OCI-LY7 (cell line): ENCODE measurements at places on chromosomes 5 and 9.

GRCh38 chr9:132828201-132828770 lies 49.8 kb downstream of the AK8 start:
- DNase-seq: no peak

- DNase-seq: no peak
Observed at GRCh38 chr9:93825348-93826115, 129.6 kb downstream of the BARX1 start.

DNA sequence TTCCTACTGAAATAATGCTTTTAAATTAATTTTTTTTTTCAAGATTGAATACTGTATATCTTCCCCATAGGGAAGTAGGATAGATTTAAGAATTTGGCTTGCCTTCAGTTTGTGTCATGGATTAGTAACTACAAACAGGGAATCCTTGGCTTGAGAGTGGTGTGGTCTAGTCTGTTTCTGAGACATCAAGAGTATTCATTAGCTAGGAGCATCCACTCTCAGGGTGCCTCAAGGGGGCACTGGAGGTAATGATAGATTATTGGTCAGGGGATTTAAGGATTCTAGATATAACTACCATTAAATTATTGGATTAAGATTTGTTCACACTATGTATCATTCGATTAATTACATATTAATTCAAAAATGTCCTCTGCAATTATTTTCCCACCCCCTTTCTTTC lies 91.8 kb upstream of the TXNDC8 start:
- no peak for DNase-seq

DNA sequence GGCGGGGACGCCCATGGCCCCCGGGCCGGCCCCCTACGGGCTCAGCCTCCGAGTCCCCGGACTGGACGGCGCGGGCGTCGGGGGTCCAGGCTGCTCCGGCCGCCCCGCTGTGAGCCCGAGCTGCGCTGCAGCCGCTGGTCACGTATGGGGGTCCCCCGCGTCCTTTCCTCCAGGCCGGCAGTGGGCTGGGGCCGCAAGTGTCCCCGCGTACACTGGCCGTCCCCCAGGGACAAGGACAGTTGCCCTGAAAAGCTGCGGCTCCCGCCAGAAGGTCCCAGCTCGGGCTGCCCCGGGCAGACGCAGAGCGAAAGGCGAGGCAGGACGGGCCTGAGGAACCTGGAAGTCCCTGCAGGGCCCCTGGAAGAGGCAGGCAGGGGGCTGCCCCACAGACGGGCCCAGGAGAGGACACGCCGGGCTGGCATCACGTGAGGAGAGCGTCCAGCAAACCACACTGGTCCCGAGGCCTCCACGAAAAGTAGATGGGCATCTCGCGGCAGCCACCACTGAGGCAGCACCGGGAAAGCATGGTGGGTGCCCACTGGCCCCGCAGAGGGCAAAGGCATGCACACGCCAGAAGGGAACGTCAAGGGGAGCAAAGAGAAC lies 3.3 kb upstream of the NKD2 start:
- no peak for DNase-seq

DNA sequence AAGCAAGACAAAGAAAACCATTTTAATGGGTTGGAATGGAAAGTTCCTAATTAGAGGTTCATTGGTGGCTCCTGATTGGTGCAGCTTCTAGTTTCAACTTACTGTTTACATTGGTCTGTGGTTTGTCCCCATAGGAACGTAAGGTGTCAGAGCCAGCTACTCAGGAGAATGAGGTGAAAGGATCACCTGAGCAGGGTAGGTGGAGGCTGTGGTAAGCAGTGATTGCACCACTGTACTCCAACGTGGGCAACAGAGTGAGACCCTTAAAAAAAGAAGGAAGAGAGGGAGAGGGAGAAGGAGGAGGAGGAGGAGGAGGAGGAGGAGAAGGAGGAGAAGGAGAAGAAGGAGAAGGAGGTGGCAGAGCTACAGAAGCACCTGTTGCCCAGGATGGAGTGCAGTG lies 30.4 kb downstream of the KCNIP1 start:
- no peak for DNase-seq

- no peak for DNase-seq
Observed at GRCh38 chr9:118563677-118564076, 805.6 kb downstream of the BRINP1 start.

DNA sequence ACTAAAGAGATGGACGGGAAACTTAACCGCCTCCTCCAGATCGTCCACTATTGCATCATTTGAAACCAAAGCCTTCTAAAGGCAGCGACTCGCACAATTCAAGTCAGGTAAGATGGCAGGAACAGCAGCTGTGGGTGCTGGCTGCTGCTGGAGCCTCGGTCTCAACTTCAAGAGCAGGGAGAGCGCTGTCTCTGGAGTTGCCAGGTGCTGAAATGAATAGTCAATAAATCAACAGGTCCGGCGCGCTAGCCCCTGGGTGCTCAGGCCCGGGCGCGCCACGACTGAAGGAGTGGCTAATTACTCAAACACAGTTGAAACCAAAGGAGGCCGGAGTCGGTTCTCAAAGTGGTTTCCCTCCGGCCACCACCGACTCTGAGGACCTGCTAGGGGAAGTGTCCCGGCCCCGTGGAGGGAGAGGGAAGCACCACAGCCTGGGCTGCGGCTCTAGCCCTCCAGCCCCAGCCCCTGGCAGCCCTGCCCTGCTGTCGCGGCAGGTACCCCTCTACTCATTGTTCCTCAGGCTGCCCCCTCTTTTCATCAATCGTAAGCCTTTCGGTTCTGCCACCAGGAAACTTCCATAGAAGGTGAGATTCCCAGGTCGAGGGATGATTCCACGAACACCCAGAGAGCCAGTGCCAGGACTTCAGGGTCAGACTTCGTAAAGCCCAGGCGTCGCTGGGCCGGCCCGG lies 804 bp downstream of the TTC39B start:
- no peak for DNase-seq

DNA sequence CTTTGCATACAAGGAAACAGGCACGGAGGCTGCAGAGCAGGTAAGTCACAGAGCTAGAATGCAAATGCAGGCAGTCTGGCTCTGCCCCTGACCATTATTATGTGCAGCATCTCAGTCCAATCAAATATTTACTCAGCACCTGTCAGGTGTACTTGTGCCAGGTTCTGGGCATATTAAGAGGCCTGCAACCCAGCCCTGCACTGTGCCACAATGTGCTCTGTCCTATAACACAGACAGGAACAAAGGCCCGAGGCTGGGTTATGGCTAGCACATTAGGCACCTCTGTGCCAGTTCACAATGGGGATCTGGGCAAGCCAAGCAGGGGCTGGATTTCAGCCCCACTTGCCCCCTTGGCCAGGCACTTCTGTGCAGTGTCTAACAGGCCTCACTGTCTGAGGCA lies 14.0 kb downstream of the ARL15 start:
- DNase-seq: peak; percentile 4

- no peak for DNase-seq
Observed at GRCh38 chr9:134537951-134538641, 103.5 kb upstream of the COL5A1 start.

- no peak for DNase-seq
Observed at GRCh38 chr9:79989079-79989478, 417.3 kb downstream of the TLE4 start.

DNA sequence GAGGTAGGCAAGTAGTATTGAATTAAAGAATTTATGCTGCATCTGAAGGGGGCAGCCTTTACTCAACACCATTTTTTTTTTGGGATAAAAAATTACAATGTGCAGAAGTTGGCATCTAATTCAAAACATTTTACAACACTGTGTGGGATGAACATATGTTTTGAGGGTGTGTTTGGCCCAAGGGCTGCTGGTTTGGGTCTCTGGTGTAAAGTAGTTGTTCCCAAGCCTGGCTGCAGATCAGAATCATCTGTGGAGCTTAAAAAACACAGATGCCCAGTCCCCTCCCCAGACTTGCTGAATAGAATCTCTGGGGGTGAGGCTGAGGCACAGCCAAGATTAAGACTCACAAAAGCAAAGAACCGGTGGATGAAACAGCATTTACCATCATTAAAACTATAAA lies 33.0 kb upstream of the PDZD2 start:
- DNase-seq: no peak

GRCh38 chr5:151255621-151256286 lies 2.8 kb downstream of the GM2A start:
- peak; percentile 89 for DNase-seq

- DNase-seq: no peak
Observed at GRCh38 chr9:106795031-106795430, 67.9 kb upstream of the ZNF462 start.

DNA sequence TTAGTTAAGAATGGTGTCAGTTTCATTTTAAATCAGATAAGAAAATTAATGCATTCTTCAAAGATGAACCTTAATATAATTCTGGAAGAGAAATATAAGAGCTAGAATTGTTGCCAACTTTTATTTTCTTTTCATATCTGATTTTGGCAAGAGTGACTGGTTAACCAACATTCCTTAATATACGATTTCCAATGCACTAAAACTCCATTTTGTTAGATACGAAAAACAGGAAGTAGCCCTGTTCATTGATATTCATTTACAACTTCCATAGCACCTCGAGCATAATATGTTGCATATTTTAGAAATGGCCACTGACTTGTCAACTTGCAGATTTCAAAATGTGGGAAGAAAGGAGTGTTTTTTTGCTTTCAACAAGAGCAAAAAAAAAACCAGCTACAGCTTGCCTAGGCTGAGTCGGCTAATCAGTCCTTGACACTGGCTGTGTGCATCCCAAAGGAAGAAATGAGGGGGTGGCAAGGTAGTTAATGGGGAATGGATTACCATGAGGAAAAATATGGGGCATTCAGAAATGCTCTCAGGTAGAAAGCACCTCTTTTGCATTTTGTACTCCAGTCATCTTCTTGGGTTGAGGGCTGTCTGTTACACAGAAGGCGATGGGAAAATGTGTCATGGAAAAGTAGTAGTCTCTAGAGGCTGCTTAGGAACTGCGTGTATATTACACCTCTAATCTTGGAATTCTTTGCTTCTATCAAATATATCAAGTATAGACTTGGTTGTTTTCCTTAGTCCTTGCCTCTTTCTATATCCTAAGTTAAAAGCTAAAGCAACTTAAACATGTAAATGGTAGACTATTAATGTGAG lies 3.9 kb downstream of the MAP3K1 start:
- DNase-seq: peak; percentile 42

GRCh38 chr5:124990723-124991122 lies 244.3 kb upstream of the ZNF608 start:
- no peak for DNase-seq

DNA sequence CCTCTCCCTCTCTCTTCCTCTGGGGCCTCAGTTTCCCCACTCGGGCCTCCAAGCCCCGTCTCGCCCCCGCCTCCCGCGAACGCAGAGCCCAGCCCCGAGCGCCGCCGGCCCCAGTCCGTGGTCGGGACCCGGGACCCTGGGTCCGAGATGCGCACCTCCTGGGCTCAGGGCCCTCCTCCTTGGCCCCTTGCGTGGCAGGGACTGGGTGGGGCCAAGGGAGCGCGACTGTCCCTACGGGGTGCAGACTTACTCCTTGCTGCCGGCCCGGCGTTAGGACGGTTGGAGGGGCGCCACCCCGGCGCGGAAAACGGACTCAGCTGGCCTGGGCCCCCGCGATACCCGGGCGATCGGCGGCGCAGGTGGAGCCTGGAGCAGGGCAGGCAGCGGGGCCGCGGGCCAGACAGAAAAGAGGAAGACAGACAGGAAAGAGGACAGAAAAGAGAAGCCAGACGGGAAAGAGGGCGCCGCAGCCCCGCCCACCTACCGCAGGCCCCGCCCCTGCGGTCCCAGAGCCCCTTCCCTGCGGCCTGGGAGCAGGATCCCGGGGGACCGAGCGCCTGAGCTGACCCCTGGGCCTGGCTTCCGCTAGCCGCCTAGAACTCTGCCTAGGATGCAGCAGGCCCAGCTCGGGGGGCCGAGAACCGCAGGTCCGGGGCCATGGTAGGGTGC lies at the start of gene GBGT1:
GBGT1 (minus strand) TSS at position 411 of the 669 bp plus-strand sequence. CDS start 1,502 bp downstream, outside the sequence.
- peak; percentile 48 for DNase-seq

DNA sequence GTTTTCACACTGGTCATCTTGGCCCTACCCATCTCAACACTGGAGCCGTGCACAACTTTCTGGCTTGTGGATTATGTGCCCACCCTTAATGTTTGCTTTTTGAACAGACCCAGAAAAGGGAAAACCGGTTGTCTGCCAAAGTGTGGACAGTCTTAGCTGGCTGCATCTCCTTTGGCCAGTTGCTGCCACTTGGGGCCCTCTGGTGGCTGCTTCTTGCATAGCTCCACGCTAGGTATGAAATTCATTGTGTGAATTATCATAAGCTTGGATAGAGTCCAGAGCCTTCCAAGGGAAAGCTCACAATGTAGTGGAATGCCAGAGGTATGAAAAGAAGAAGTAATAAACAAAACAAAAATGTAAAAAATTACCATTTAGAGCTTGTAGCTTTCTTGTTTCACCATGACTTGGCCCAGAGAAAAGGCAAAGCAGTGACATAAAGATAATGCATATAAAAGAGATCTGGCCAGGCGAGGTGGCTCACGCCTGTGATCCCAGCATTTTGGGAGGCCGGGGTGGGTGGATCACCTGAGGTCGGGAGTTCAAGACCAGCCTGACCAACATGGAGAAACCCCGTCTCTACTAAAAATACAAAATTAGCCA lies 12.5 kb upstream of the SLC36A3 start:
- DNase-seq: peak; percentile 72

GRCh38 chr9:108095496-108095895 lies 605.9 kb upstream of the KLF4 start:
- DNase-seq: no peak

DNA sequence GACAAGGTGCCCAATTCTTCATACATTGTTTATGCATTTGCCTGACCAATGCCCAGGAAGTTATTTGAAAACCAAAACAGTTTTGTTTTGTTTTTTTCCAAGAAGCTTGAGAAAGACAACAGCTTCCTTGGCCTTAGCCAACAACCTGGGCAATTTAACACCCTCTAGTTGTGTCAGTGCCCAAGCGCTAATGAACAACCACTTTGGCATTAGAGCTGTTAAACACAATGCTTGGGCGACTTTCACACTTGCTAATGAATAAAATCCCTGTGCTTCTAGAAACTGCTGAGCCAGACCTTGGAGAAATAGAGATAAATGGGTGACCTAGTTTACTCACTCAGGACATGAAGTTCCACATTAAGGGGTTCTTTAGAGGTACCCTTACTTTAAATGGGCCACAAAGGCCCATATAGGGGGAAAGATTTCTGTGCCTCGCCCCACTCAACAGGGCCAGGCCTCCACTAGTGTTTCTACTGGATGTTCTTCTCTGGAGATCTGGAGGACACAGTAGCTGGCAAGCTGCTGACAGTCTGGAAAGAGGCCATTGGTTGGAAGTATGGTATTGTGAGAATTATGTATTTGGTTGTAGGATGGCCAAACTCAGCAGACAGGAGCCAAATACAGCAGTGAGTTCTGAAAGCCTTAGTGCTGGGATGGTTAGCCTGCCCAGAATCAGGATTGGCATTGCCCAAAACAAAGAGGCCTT lies 179.8 kb downstream of the DOCK8 start:
- no peak for DNase-seq
